Cerebellum (tissue), 4 donors: ENCODE measurements at places on chromosomes 6 and 20.

- DNase-seq = no peak
These were observed 397.6 kb upstream of the GJE1 start for GRCh38 chr6:141735126-141735525.

DNA sequence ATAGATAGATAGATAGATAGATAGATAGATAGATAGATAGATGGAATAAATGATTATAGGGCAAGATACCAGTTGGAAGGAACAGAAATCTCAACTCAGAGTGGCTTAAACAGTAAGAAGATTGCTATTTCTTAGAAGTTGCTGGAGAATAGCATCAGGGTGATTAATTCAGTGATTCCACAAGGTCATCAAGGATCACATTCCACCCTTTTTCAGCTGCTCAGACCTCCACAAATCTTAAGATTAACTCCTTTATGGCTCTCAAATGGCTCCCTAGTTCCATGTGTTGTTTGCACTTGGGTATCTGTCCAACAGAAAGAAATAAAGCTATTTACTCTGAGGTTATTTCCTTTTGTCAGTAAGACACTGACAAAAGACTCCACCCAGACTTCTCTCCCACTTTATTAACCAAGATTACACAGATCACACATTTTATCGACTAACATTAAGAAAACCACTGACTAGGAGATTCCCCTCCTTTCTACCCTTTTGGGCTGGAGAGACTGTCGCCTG, 68.3 kb upstream of the KIF16B start:
- no peak for DNase-seq

- DNase-seq = no peak
These were observed 5.5 kb upstream of the MAS1L start for GRCh38 chr6:29493261-29493660.

GRCh38 chr6:148535976-148536375, 193.3 kb downstream of the SASH1 start:
- no peak for DNase-seq

- DNase-seq = no peak
These were observed 81.2 kb upstream of the MAN1A1 start for GRCh38 chr6:119430805-119431204.

GRCh38 chr6:141050471-141050870, 1082.3 kb upstream of the GJE1 start:
- no peak for DNase-seq

- peak; percentile 73 for DNase-seq
These were observed 102.6 kb downstream of the LAMP5 start for GRCh38 chr20:9616833-9617461.

GRCh38 chr20:10079964-10080363, 45.2 kb downstream of the ANKEF1 start:
- no peak for DNase-seq

DNA sequence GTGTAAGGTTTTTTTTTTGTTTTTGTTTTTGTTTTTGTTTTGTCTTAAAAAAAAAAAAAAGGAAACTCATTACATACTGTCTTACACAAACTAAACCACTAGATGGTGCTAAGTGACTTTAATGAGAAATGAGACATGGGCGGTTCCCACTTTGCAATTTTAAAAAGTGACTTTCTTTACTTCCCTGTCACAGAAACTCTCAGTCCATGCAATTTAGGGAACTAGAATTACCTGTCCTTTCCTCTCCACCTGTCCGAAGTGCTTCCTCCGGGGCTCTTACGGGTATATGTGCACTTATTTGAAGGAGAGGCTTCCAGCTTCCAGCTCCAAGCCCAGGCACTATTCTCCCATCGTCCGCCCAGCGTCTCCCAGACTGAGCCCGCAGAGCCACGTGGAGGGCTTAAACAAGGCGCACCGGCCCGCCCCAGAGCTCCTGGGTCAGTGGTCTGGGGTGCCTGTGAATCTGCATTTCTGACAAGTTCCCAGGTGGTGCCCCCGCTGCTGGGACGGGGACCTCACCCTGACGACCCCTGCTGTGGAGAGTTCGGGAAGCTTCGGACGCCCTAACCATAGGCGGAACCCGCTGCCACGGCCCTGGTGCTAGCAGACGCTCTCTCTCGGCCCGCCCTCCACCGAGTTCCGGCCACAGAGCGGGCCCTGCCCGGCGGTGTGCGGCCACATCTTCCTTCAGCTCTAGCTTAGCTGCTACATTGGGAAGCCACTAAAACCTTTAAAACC, 26.1 kb downstream of the BFSP1 start:
- peak; percentile 51 for DNase-seq

DNA sequence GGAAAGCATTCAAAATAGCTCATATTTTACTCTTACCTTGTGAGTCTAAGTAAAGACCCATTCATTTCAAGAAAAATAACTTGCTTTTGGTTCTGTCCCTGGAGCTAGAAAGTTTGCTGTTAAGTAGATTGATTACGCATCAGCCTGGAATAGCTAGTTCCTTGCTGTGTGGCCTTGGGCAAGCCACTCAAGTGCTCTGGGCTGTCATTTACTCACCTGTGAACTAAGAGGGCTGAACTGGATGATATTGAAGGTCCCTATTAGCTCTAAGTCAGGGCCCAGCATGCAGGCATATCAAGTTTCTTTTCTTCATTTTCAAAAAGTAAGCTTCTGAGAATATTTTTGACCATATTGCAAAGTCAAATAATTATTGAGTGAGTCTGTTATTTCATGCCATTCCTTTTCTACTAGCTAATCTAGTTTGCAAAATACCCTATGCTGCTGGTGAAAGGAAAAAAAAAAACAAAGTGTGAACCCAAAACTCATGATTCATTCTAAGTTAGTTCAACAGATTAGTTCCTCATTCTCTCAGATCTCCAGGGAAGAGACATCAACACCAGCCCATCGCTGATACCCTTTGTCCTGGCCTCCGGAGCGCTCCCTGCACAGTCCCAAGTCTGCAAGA, 106.5 kb upstream of the GMDS start:
- DNase-seq = no peak

GRCh38 chr6:144335914-144336313, 50.8 kb downstream of the UTRN start:
- no peak for DNase-seq

DNA sequence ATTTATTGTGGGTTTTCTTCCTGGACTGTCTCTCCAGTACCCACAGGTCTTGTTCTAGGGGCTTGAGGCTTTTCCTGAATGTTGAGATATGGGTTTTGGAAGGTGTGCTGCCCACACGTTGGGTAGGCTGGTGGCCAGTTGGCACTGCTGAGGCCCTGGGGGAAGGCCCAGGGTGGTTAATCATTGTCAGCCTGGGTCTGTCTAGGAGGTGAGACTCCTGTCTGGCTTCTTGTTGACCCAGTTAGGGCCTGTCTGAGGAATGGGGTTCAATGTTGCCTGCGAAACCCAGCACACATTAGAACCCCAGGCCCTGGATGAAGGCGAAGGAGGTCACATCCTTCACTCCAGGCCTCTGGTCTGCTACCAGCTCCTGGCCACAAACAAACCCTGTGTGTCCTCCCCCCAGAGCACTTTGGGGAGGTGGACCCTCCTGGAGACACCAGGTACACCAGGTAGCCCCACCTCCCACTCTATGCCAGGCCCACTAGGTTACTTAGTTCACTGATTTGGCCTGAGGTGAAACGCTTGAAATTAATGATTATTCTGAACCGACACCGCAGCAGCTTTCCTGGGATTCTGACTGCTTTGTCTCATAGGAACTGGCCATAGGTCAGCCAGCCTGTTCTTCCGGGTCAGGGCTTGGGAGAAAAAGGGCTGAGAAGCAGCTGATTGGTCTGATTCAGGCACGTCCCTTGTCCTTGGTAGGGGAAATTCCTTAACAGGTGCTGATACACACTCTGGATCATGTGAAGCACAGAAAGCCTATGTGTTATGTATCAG, 15.2 kb downstream of the DNMT3B start:
- no peak for DNase-seq

GRCh38 chr6:63739094-63739687, 103.6 kb downstream of the PHF3 start:
- DNase-seq = no peak

DNA sequence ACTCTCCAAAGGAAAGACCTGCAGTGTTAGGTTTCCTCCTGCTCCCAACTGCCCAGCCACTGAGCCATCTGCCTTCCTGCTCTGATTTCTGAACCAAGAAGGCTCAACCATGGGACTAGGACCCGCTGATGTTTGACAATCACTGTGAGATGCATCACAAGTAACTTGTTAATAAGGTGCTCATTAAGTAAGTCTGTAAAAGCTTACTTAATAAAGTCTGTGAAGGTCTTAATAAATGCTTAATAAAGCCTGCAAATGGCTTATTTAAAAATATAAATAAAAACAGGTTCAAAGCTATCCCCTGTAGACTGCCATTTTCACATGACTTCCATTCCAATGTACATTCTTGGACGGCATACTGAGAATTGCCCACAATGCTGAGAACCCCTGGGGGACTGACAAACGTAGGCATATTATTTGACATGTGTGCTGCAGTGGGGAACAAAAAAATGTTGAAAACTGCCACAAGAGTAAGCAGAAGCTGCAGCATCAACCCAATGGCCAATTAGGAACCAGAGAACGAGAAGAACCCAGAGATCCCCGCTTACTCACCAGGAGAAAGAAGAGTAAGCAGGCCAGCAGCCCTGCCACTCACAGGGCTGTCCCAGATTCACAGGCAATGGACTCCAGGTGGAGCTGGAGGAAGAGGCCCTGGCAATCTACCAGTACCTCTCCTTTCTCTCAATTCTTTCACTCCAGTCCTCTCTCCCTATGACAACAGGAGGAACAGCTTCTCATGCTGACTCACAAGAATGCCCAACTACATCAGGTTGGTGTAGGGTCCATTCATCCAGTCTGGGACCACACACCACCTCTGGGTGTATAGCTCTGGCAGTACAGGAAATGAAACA, 19.5 kb downstream of the KIF13A start:
- DNase-seq = peak; percentile 61

- DNase-seq = peak; percentile 11
These were observed 56.7 kb upstream of the SGK1 start for GRCh38 chr6:134374491-134375219.

DNA sequence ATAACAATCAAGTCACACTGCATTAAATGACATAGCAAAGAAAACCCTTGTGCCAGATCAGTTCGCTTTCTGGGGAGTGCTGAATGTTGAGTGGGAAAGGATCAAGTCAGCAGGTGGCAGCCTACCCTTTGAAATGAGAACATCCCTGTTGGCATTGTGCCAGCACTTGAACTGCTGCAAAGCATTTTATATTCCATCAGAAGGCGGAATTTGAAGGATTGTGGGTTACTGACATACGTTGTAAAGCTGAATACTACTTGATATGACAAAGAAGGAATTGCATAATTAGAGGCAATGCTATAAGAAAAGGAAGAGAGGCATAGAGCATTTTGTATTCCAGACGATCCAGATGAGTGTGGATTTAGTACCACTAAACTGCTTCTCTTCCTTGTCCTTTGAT, 26.5 kb downstream of the BCKDHB start:
- peak; percentile 48 for DNase-seq

DNA sequence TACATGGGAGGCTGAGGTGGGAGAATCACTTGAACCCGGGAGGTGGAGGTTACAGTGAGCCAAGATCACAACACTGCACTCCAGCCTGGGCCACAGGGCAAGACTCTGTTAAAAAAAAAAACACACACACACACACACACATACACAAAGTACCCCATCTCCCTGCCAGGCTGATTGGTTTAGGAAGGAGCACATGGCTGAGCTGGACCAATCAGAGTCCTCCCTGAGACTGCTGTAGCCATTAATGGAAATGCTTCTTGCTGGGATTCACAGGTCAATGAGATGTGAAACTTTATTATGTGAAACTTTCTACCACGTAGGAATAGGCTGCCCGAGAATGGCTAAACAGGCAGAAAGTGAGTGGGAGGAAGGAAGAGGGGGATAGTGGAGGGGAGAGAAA, 2.9 kb downstream of the TREM1 start:
- DNase-seq = no peak

DNA sequence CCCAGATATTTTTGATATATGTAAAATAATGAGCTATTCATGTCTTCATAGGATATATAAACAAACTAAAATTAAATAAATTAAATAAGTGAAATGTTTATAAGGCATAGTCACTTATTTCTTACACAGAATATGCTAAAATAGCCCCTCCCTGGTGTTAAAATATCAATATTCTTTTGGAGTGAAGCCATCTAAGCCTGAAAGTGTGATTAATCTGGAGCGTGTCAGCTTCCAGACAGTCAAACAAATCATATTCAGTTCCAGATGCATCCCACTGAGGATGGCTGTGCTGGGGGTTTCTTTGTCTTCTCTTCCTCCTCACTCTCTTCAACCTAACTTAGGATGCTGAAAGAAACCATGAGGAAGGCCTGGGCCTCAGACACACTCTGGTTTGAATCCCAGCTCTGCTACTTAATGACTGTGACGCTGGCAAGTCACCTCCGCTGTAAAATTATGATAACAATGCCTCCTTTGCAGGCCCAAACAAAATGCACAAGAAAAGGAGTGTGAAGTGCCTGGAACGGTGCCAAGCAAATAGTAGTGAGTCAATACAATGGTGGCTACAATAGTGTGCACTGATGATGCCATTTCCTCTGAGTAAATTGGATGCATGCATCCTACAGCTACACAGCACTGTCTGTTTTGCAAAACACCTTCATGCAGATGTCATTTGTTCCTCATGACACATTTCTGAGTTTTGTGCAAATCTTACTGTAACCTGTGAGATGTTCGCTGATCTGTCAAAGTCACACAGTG, 161.4 kb downstream of the FOXC1 start:
- no peak for DNase-seq

DNA sequence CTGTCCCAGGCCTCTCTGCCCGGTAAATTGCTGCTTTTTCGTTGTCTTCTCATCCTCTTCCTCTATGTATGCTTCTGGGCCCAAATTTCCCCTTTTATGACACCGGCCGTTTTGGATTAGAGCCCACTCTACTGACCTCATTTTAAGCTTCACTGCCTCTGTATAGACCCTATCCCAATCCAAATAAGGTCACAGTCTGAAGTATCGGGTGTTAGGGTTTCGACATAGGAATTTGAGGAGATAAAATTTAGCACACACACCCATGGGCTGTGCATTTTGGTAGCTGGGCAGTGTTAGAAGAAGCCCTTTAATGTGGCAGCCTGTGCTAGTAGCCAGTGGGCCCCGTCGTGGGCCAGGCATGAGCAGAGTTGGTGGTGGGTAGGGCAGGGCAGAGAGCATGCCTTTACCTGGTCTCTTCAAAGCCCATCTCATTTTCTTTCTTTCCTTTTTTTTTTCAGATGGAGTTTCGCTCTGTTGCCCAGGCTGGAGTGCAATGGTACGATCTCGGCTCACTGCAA, 27.9 kb upstream of the EZR start:
- DNase-seq = no peak

- no peak for DNase-seq
These were observed 97.5 kb upstream of the TMEM30A start for GRCh38 chr6:75381877-75382633.
